NCI-H2171 (cell line): ENCODE measurements at places on chromosomes 6 and 20.

- DNase-seq, result no peak
Measured at GRCh38 chr20:47720636-47721427, 64.4 kb downstream of the SULF2 start.

- peak; percentile 5 for DNase-seq
Measured at GRCh38 chr6:37452522-37452921, 19.5 kb downstream of the CMTR1 start.

- no peak for DNase-seq
Measured at GRCh38 chr20:62617711-62618483, 24.4 kb upstream of the SLCO4A1 start.

DNA sequence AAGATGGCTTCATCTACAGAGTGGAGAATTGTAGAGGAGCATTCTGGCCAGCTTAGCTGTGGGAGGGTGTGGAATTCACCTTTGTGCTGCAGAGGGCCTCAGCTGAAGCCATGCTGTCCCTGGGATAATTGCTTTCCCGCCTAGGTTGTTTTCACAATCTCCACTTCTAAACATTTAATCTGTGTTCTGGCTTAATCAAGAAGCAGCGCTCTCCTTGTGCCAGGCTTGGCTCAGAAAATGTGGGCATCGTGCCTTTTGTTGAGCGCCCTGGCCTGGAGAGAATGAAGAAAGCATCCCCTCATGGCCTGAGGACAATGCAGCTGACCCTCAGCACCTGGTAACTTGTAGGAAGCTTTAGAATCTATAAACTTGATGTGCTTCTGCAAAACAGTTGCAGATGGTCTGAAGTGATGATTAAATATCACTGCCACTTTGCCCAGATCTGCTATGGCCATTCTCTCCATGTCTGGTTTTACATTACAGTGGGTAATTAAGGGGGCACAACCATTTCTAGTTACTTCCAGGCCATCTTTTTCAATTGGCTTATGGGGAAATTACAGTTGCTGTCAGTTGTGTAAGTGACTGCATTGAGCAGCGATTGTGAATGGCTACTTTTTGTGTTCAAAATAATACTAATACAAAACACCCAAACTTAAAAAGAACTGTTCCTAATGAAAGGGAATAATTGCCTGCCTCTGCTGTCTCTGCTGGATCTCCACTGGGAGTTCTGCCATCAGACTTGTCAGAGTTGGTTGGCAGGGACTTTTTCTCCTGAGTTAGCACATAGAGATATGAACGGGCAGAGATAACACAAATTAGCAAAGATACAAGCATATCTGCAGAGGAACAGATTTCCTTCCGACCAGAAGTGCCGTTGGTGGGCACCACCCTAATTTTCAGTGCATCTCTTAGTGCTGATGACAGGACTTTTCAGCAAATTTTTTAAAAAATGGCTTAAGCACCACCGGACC lies 18.4 kb downstream of the CTNNBL1 start:
- DNase-seq, result no peak

- DNase-seq, result no peak
Measured at GRCh38 chr6:9007027-9007426, 571.7 kb upstream of the SLC35B3 start.

DNA sequence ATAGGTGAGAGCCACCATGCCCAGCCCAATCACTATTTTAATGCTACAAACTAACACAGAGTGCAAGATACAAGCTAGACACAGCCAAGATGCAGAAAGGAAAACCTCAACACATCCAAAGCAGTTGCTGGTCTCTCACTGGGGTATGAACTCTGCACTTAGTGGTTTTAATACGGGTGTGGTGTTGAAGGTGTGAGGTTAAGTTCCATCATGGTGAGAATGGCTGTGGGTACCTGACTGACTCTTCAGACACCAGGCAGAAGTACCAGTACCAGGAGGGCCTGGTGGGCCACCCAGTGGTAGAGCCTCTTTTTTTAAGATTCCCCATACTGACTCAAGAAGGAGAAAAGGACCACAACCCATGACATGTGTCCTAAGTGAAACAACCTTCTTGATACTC lies 13.0 kb downstream of the GNAS-AS1 start:
- no peak for DNase-seq

- DNase-seq, result no peak
Measured at GRCh38 chr6:37876843-37877242, 57.3 kb downstream of the ZFAND3 start.

- no peak for DNase-seq
Measured at GRCh38 chr6:149329529-149329928, 12.0 kb downstream of the TAB2 start.

DNA sequence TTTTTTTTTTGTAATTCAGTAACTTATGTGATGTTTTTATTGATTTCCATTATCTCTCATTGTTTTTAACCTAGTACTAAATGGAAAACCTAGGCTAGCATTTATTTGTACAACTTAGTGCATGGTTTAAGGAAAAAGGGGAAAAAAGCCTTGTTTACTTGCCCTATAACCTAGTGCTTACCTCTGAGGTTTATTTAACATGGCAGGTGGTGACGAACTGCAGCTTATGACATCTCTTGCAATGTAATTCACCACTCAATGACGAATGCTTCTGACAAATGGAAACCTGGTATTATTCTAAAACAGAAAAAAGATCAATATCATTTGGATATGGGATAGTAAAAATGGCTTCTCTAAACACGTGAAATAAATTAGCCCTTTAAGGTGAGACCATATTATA lies 618.6 kb upstream of the FLRT3 start:
- no peak for DNase-seq

DNA sequence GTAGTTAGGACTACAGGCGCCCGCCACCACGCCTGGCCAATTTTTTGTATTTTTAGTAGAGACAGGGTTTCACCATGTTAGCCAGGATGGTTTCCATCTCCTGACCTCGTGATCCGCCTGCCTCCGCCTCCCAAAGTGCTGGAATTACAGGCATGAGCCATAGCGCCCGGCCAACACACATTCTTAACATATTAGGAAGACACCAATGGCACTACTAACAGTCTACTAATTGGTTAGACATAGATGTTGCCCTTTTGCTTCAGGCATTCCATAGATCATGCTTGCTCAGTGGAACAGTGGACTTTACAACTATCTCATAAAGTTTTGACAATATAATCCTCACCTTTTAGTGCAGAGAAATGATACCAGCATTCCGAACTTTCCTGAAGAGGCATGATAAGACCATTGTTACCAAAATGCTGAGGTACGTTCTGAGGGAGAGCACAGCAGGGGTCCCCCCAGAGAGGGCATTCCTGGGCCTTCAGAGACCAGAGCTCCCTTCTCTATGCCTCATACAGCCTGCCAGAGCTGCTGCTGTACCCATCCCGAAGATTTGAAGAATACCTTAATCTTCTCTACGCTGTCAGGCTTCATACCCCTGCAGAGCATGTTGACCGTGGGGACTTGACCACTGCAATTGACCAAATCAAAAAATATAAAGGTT lies 89.4 kb downstream of the ECT2L start:
- no peak for DNase-seq

GRCh38 chr6:125245109-125245508 lies 56.7 kb downstream of the HDDC2 start:
- no peak for DNase-seq

DNA sequence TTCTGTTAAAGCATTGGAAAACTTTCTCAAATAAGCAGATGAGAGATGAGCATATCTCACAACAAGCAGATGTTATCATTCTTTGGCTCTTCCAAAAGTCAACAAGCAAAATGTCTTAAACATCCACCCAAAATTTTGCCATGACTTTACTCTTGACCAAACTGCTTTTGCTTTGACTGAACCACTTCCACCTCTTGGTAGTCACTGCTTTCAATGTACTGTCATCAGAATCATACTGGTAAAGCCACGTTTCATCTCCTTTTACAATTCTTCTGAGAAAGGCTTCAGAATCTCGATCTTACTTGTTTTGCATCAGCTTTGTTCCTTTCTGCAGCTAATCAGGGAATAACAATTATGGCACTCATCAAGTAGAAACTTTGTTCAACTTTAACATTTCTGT lies 498.5 kb upstream of the GJE1 start:
- DNase-seq, result no peak

DNA sequence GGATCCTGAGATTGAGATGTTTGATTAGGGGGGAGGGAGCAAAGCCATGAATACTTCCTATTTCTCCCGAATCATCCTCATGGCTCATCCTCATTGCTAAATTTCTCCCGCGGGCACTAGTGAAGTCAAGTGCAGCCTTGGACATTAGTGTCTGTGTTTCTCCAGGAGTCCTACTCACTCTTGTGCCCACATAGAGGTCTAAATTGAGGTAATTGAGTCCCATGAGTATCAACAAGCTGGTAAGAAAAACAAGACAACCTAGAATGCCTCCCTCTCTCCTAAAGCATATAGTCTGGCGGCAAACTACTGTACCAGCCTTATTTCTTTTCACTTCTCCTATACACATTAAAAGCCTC lies 420 bp downstream of the CENPQ start:
- no peak for DNase-seq

DNA sequence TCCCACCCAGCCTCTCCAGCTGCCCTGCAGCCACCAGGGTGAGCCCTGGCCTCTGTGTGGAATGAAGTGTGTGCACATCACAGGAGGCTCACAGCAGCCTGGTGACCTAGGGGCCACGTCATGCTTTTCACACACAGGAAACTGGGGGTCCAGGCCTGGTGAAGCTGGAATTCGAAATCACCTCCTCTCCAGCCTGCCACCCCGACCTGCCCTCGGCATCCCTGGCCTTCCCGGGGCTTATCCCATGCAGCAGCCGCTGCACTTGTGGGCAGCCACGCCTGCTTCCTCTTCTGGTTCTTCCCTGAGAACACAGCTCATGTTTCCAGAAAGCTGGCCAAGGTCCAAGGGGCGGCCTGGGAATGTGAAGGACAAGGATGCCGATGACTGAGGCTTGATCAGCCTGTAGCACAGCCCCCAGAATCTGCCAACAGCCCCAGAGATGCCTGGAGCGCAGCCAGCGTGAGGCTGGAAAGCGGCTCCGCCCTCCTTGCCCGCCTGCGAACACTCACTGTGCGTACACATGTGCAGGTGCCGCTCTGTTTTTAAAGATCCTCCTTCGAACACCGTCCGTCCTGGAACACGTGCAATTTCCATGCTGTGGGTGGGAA lies 4.2 kb upstream of the NTSR1 start:
- peak; percentile 91 for DNase-seq

- no peak for DNase-seq
Measured at GRCh38 chr6:508006-508405, 116.5 kb downstream of the IRF4 start.

GRCh38 chr20:59822291-59823029 lies 111.0 kb downstream of the SYCP2 start:
- no peak for DNase-seq

DNA sequence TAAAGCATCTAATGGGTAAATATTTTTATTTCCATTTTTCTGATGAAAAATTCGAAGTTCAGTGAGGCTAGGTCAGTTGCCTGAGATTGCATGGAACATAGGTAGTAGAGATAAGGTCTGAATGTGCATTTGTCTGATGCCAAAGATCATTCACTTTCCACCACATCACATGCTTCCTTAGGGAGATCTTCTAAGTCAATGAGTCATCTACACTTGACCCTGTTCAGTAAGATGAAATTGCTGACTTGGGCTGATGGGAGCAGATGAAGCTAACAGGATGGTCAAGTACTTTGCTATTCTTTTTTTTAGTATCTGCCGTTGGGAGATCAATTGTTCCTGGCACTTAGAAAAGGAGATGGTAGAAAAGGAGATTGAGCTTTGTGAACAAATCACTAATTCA lies 511.3 kb downstream of the PHF3 start:
- no peak for DNase-seq

GRCh38 chr6:55888917-55889316 lies 13.5 kb upstream of the BMP5 start:
- DNase-seq, result no peak

DNA sequence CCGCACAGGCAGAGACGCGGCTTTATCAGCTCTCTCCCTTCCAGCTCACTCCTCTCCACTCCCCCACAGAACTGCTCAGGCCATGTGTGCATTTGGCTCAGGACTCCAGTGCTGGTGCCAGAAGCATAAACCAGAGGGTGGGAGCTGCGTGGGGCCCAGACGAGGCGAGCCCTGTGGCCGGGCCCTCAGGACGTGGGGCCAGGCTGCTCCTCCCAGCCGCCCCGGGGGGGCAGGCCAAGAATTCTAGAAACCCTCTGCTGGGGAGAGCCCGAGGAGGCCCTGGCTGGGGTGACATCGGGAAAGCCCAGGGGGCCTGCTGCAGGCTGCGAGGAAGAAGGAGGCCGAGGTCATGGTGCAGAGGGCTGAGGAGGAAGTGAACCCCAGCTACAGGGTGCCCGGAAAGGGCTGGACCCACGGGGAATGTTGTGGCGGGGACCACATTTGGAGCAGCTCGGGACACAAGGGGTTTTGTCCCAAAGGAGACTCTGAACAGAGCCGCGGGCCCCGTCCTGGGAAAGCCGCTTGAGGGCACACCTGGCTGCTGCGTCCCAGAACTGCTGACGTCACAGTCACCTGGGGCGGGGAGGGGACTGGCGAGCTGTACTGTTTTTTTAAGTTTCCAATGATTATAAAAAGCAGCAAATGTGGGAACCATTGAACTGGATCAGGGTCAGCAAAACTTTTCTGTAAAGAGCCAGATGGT lies 107.1 kb downstream of the BANF2 start:
- DNase-seq, result no peak

GRCh38 chr20:35849706-35850105 lies 77.9 kb downstream of the PHF20 start:
- DNase-seq, result no peak

- DNase-seq, result no peak
Measured at GRCh38 chr6:113758214-113758613, 98.9 kb upstream of the MARCKS start.

DNA sequence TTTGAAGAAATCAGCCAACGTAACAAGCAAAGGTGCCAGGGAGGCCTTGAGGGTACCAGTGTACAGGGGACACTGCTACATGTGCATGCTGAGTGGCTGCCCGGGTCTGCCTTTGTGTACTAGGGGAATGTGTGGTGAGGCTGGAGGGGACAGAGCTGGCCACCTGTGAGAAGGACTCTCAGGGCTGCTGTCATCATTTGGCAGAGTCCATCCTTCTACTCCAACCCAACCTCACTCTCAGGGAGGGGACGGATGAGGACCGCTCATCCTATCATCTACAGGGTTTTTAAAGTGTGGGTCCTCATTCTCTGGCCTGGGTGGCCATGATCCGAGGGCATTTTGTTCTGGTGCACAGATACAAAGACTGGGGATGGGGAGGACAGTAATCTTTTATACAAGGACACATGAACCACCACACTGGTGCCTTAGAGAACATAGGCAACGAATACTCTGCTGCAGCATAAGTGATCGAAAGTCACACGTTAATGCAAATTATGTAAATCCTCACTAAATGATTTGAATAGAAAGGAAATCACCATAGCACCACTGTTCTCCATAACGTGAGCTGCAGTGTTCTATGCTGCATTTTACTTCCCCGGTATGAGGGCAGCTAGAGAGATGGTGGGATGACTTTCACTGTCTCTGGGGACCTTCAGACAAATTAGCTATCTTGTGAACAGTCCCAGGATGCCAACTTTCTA lies 181.4 kb downstream of the GMPR start:
- DNase-seq, result no peak

- no peak for DNase-seq
Measured at GRCh38 chr6:35547676-35548075, 35.0 kb upstream of the TULP1 start.
